ENCODE measurements at places on chromosomes 12 and 14. TPM values are rescaled to one million over a fixed set of nuclear protein-coding genes. Genes with fewer than 3 reads are reported as not detected.

TAMALIN gene
- total RNA-seq, result 16.5 TPM

- H3K27ac ChIP-seq, result no peak overlapping the region
- H3K4me1 ChIP-seq, result no peaks in the 10 kb centered on the region
- H3K36me3 ChIP-seq, result no peaks in the 10 kb centered on the region
- H3K27me3 ChIP-seq, result no peaks in the 10 kb centered on the region
Measured at GRCh38 chr14:93951635-93952540, 24.5 kb downstream of the ASB2 start.

- H3K27me3 ChIP-seq, result no peaks in the 10 kb centered on the region
- H3K4me1 ChIP-seq, result no peaks in the 10 kb centered on the region
- no peaks in the 10 kb centered on the region for H3K36me3 ChIP-seq
- peak; percentile 26 for DNase-seq
- no peak overlapping the region for H3K27ac ChIP-seq
Measured at GRCh38 chr12:124861492-124861891, 2.2 kb downstream of the SCARB1 start.

GRCh38 chr14:87018294-87018693 is 974.7 kb downstream of the GALC start:
- H3K27me3 ChIP-seq, result no peaks in the 10 kb centered on the region
- no peak overlapping the region for H3K4me3 ChIP-seq
- no peaks in the 10 kb centered on the region for H3K36me3 ChIP-seq
- no peaks in the 10 kb centered on the region for H3K4me1 ChIP-seq
- DNase-seq, result no peak

TAS2R30 gene
- 3.7 TPM for total RNA-seq
